Cerebellar cortex (tissue), 1 donor: ENCODE measurements at places on chromosomes 3 and 15.
A peak's percentile ranks its signal among the peaks of the same experiment; 100 is the strongest.

GRCh38 chr15:100849021-100849854, 30.4 kb upstream of the ALDH1A3 start:
- DNase-seq: no peak

DNA sequence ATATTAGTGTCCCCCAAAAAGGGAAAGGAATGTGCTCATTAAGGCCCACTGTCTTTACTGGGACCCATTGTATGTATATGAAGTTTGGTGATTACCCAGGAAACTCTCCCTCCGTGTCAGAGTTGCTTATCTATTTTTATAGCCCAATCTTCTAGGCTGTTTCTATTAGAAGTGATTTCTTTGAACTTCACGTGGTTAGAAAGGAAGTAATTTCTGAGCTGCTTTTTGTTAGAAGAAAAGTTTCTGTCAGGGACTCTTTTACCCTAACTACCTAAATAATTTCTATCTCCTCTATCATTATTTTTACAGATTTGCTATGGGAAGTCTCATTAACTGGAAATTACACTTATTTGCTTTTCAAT, 17.7 kb upstream of the SENP7 start:
- DNase-seq: no peak

DNA sequence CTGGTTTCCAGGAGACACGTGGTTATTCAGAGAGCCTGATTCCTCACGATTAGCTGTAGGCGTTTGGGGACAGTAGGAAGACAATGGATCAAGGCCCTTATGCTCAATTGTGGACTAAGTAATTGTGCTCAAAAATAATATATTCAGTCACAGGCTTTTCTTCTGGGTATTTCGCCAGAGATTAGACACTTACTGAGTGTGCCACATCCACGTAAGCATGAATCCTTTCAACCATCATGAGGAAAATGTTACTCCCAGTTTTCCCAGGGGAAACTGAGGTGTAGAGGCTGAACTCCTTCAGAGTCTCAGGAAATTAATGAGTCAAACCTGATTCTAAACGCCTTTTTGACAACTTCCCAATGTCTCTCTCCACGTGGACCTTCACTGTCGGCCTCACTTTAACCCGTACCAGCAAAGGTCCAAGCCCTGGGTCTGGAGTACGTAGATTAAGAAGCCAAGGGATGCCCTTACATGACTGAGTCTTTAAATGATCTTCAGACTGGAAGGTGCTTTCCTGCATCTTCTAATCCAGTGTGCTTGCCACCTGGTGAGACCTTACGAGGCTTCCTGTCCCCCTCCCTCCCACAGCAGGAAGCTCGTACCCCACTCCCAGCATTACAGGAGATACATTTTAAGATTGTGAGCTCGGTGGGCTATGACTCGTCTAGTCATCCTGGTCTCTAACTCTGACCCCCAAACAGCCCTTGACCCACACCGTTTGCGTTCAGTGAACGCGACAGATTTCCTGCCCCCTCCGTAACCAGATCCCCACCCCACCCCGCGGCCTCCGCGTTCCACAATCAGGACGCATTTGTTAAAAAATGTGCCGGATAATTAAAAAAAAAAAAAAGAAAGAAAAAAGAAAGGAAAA, 1.7 kb downstream of the PKM start:
- no peak for DNase-seq

DNA sequence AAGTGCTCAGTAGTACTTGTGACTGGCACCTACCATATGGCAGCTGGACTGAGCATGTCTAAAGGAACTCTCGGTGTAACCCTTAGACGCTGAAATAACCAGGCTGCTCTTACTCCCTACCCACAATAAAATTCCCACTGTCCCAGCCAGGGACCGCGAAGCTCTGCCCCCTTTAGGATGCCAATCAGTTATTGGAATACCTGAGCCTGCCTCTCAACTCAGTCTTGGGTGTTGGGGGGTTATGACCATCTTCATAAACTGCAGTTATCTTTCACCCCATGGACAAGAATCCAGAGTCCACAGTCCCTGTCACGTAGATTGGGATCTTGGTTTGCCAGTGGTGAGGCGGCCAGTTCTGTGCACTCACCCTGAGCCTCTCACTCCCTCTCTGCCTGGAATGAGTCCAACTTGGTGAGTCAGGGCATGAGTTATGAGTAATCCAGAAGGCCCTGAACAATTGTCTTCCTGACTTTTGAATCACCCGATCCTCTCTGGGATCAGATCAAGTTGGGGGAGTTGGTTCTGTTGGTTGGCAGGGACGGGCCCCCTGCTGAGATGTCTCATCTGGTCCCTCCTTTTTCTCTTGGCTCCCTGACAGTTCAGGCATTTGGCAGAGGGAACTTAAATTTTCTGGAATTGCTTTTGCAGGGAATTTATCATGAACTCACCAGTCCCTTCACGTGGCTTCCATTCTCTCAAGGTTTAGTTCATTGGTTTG, 120.1 kb upstream of the UBE2E1 start:
- peak; percentile 84 for DNase-seq

- DNase-seq: no peak
Measured at GRCh38 chr3:105496343-105496742, 129.6 kb downstream of the ALCAM start.
